ENCODE measurements at places on chromosomes 16 and 17.
A peak's percentile ranks its signal among the peaks of the same experiment; 100 is the strongest.

- DNase-seq = no peak
Observed at GRCh38 chr17:28402224-28402630, 3.8 kb downstream of the SLC46A1 start.

DNA sequence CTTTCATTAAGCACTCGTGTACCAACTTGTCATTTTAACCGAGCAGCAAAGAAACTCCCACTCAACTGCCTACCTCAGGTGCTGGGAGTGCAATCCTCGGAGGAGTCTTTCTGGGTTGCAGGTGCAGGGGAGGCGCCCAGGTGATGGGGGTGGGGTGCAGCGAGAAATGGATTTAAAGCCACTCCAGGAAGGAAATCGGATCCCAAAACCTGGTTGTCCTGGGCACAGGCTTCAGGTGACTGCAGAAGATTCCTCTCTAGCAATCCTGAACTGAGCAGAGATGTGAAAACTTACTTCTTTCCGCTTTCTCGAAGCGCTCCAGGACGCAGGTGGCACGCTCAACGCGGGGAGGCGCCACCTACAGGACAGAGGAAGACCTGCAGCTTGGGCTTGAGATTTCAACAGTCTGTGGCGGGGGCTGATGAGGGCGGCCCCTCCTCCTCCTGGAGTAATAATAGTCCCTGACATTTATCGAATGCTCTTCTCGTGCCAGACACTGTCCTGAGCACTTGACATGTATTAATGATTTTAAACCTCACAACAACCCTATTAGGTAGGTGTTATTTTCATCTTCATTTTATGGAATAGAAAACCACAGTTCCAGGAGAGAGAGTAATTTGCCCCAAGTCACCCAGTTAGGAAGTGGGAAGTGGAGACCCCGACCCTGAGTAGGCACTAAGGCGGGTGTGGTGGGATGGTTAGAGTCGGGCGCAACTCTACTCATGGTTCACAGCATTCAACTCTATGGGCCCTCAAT, 27.2 kb upstream of the SKAP1 start:
- no peak for DNase-seq

- DNase-seq = no peak
Observed at GRCh38 chr16:58848662-58849002, 114.5 kb upstream of the GOT2 start.

GRCh38 chr17:64276961-64277505, 14.0 kb upstream of the TEX2 start:
- DNase-seq = no peak

GRCh38 chr17:4003131-4003500, 38.9 kb upstream of the ATP2A3 start:
- no peak for DNase-seq

- DNase-seq = no peak
Observed at GRCh38 chr16:88456356-88457292, 3.5 kb downstream of the ZFPM1 start.

DNA sequence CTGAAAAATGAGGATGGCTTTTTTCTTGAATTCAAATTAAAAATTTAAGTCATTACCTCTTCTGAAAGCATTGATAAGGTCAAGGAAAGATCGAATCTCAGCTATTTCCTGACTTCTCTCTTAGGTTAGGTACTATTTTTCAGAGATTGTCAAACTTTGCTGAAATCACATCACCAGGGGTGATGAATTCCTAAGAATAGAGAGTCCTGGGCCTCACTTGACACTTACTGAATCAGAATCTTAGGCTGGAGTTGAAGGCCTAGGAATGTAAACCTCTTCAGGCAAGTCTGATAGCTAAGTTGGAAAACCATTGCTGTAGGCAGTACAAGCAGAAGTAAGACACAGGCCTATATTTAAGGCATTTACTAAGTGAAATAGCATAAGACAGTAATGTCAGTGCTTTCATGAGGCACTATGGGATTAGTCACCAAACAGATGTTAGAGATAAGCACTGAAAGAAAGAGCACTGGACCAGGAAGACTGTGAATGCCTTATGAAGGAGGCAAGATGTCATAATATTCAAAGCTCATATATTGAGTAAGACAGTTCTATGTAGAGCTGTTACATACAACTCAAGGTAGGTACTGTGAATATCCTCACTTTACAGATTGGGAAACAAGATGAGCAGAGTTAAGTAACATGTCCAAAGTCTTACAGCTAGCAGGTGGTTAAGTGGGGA, 21.5 kb downstream of the DCAF7 start:
- DNase-seq = peak; percentile 31

- DNase-seq = no peak
Observed at GRCh38 chr16:8760021-8760420, 37.4 kb downstream of the TMEM186 start.

- DNase-seq = no peak
Observed at GRCh38 chr17:76147211-76148014, 6.4 kb upstream of the FOXJ1 start.

GRCh38 chr17:67867591-67867990, 42.3 kb downstream of the BPTF start:
- DNase-seq = no peak

DNA sequence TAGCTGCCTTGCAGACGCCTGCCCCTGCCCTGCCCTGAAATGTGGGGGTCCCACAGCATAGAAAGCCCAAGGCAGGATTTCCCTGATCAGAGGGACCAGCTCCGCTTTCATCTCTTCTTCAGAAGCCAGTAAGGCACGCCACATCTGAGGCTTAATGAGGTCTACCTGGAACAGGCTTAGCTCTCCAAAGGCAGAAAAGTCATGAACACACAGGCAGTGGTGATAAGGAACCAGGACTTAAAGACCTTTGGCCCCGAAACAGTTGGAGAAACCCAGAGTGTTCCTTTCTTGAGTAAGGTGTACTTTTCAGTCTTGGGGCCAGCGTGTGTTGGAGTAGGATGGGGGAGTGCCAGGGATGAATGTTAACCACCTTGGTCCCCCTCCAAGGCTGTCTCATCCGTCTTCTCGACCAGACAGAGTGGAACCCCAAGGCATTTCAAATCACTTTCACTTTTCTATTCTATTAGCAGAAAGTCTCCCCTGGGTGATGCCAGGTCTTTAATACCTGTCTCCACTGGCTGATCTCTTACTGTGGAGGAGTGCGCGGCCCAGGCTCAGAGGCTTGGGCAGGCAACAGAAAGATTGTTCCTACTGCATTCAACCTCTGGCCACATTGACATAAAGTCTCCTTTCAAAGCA, 43.9 kb downstream of the TMEM186 start:
- no peak for DNase-seq

DNA sequence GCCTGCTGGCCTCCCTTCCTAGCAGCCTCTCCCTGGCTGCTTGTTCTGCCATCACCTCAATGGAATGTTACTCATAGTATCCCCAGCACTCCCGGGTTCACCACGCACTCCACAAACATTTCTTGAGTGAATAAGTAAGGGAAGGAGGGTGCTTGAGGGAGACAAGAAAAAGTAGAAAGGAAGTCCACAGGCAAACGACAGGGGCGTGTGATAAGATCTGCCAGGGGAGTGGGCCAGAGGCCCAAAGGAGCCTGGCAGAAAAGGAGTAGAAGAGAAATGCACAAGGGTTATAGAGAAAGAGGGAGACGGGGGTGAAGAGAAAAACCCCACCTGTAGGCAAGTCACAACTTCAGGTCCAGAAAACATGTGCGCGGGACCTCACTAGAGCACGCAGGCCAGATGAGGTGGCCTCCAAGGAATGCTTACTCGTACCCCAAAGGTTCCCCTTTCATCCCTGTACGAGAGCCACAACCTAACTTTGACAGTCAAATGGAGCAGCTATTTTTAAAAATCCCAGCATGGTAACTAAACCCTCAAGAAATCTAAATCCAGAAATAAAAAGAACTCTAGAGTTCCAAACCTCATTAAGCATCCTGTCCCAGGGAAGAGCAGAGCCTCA, 6.6 kb downstream of the ZDHHC7 start:
- DNase-seq = peak; percentile 70

DNA sequence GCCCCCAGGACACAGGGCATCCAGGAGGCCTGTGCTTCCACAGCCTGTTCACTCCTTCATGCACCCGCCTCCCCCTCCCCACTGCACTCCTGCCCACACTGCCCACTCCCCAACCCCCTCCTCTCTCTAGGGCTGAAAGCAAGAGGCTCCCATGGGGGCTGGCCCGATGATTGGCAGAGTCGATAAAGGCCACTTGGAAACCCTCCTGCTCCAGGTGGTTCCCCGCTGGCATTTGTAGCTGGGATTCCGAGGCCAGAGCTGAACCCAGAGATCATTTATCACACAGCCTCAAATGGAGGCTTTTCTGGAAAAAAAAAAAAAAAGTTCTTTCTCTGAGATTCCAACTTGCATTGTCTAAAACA, 74.1 kb downstream of the SREBF1 start:
- DNase-seq = no peak

- no peak for DNase-seq
Observed at GRCh38 chr16:3810818-3811217, 69.7 kb downstream of the CREBBP start.

DNA sequence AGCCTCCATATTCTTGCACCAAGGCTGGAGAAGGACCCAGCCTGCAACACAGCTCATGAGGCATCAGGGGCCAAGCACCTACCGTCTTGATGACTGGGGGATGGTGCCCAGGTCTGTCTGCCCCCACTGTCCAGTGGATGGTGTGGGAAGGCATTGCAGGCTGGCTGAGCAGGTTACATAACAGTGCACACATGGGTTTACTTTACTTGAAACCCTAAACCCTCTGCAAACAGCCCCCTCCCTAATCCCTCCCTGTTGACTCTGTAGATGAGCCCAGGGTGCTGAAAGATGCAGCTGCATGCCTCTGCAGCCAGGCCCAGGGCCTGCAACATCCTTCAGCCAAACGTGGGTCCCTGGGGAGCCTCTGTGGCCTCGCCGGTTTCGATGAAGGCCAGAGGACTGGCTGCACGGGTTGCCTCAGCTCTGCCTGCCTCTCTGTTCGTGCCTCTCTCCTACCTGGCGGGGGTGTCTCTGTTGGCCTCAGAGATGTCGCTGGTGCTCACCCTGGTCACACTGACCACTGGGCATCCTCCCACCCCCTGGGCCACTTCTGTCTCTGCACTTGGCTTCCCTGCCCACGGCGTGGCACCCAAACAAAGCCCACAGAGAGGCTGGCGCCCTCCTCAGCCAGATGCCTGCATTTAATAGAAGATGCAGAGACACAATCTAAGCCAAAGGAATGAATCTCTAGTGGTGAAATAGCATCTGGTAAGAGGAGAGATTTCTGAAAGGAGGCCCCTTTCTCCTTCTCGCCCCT, 95.1 kb downstream of the METRNL start:
- DNase-seq = no peak

DNA sequence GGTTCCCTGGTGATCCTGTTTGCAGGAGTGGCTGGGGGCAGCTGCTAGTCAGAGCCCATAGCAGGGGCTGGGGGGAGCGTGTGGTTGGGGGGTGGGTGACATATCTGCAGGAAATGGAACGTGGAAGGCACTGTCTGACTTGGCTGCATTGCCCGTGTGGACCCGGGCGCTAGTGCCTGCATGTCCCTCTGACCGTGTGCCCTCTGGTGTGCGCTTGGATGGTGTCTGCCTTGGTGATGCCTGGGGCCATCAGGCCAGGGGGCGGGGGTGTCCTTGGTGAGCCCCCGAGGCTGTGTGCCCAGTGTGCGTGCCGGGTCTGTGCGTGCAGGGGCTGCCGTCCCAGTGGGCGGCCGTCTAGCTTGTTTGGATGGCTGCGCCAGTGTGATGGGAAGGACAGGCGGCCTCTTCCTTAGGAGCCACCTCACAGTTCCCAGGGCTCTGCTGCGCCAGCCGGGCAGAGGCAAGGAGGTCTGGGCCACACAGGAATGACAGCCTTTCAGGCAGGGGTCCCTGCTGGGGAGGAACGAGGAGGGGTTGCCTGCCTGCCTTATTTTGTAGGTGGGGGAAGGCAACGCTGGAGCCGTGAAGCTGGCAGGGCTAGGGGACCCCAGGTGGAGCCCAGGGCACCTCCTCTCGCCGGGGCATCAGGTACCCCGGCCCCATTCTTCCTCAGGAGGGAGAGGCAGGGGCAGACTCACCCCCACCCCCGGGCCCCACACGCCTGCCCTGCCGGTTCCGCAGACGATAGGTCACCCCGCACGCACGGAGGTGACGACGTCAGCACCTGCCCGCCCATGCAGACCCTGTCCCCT, 693 bp downstream of the NDRG4 start:
- DNase-seq = no peak

- no peak for DNase-seq
Observed at GRCh38 chr17:47992216-47992615, 21.3 kb downstream of the CDK5RAP3 start.

DNA sequence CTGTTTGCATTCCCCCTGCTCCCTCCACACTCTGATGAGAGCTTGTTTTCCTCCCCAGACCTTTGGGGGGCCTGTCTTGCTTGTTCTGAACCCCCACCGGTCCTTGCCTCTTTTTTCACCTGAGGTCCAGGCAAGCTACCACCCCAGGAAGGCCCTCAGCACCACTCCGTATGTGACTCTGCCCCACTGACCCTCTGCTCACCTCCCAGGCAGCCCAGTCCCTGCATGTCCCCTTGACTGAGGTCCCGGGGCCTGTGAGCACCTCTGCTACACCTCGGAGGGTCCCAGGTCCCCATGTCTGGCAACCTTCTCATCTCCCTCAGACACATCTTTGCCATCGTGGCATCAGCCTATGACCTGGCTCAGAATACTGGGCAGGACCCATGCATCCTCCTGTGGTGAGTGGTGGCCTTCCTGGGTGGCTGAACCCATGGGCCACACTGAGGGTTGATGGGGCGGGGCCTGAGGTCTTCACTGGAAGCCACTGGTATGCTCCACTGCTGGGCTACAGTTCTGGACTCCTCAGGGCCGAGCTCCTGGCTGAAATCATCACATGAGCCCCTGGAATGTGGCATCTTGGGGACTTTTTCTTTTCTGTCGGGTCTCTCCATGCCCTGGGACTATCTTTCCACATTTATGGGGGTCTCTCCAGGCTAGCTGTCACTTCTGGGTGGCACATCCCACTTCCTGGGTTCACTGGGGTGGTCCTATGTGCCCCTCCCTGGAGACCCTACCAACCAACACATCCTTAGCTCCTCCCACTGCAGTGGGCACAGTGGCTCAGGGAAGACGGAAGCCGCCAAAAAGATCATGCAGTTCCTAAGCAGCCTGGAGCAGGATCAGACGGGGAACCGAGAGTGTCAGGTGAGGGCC, 3.5 kb downstream of the MYO15B start:
- no peak for DNase-seq

DNA sequence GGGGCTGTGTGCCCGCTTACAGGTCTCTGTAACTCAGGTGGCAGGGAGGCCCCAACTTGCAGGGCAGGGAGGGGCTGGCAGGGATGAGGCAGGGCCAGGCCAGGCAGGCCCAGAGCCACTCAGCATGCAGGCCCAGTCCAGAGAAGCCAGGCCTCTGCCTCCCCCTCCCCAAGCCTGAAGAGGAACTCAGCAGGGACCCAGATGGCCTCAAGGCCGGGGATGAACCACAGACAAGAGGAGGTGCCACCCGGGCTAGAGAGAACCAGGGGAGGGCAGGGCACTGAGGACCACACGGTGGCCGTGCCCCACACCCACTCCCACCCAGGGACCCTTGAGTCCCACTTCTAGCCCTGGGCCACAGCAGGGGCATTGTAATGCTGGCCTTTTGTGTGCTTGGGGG, 29.8 kb upstream of the EIF1 start:
- no peak for DNase-seq

GRCh38 chr16:17245776-17246175, 225.0 kb downstream of the XYLT1 start:
- no peak for DNase-seq

Measured in AG04449 (cell line).